ENCODE measurements at places on chromosomes 4 and X.

- no peak for DNase-seq
Measured at GRCh38 chr4:137674066-137674465, 141.8 kb upstream of the PCDH18 start.

DNA sequence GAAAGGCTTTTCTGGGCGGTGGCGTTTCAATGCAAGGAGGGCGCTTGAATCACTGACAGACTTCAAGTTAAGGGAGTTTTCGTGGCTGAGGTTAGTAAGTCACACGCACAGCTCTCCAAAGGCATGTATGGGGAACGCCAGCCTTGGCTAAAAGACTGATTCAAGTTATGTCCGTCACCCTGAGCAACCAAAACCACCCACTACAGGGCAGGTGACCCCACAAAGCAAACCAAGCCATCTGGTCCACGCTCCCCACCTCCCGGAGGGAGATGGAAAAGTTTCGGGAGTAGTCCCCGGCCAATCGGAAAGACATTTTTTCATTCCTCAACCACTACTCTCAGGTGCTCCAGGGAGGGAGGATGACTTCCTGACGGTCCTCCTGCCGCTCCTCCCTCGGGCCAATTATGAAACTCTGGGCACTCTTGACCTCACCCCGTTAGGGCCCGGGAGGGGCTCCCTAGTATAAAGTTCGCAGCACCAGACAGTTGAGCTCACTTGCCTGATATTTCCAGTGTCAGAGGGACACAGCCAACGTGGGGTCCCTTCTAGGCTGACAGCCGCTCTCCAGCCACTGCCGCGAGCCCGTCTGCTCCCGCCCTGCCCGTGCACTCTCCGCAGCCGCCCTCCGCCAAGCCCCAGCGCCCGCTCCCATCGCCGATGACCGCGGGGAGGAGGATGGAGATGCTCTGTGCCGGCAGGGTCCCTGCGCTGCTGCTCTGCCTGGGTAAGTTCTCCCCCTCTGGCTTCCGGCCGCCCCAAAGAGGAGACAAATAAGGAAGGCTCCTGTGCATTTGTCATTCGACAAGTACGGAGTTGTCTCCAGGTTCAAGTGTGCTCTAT is at the start of gene EREG:
Gene EREG, plus strand, starts transcription at position 494 of the 840 bp plus-strand sequence. Its CDS starts 164 bp downstream, at position 658.
- peak; percentile 7 for DNase-seq

DNA sequence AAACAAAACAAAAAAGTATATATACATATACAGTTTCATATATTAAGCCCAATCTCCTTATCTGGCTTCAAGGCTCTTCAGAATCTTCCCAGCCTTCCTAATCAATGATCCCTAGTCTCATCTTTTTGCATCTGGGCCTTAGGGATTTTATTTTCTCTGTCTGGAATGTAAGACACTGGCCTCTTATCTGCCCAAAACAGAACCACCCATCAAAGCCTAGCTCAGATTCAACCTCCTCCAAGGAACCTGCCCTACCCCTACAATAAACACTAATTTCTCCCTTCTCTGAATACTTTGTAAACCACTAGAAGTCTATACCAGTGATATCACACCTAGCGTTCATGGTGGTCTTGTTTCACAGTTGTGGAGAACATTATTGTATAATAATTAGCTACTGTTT is 23.2 kb upstream of the GAB1 start:
- DNase-seq, result no peak

- peak; percentile 29 for DNase-seq
Measured at GRCh38 chr4:1246111-1246881, 2.6 kb downstream of the CTBP1 start.

DNA sequence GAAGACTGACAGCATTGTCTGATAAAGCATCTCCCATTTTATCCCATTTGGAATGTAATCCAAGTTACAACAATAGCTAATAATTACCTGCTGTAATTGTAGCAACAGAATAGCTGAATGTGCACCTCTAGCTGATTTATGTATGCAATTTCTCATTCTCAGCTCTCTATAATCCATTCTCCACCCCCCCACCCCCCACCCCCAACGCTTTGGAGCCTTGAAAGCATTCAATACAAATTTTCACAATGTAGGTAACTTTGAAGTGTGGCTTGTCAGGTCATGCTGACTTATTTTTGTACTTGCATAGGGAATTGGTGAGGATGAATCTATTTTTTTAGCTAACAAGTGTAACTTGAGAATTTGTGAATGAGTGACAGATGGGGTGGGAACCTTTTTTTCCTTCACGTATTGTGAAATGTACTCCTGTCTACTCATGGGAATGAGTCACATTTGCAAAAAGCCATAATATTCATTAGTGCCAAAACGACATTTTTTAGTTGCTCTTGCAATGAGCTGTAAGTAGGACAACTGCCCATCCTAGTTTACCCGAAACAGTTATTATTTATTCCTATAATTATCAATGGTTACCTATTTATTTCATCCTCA is 159.3 kb downstream of the PALLD start:
- no peak for DNase-seq

GRCh38 chr4:102007959-102008425 is 217.5 kb downstream of the BANK1 start:
- DNase-seq, result peak; percentile 42

GRCh38 chrX:30060718-30061117 is 154.6 kb upstream of the MAGEB2 start:
- DNase-seq, result no peak

DNA sequence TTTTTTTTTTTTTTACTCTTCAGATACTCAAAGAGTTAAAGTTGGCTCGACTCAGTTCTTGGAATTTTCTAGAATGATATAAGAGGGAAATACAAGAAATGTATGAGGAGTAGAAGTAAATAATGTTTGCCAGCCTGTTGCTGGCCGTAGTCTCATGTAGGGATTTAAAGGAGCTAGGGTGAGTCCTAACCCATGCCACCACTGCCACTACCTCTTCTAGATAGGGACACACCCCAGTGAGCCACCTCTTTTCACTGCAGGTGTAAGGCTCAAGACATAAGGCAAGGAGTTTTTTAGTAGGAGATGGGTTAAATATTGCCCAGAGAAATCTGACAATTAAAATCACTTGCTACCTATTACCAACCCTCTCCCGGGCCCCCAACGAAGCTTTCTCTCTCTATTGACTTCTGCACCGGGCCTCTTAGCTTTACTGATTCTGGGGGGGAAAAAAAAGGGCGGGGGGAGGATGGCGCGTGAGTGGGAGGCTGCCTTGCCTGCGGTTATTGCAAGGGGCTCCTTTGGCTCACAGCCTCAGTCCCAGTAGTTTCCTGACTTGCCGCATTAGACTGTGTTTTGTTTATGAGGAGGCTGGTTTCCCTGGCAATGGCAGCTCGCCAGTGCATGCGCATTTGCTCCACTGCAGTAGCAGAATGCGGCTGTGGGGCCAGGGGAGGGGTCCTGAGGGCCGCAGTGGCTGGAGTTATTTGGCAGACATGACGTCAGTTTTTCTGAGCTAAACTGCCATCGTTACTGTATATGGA is 3.0 kb downstream of the LINC00632 start:
- DNase-seq, result peak; percentile 11

DNA sequence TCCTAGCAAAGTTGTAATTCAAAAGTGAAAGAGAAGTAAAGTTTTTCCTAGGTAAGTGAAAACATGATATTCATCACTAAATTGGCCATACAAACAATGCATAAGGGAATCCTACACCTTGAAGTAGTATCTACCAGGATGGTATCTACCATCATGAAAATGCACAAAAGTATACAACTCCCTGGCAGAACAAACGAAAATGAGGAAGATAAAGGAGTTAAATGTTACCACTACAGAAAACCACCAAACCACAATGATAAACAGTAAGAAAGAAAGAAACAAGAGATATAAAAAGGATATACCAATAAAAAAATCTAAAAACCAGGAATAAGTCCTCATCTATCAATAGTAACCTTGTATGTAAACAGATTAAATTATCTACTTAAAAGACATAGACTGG is 26.9 kb downstream of the GK2 start:
- DNase-seq, result no peak

- DNase-seq, result peak; percentile 37
Measured at GRCh38 chr4:122705009-122705408, 27.5 kb upstream of the BBS12 start.

DNA sequence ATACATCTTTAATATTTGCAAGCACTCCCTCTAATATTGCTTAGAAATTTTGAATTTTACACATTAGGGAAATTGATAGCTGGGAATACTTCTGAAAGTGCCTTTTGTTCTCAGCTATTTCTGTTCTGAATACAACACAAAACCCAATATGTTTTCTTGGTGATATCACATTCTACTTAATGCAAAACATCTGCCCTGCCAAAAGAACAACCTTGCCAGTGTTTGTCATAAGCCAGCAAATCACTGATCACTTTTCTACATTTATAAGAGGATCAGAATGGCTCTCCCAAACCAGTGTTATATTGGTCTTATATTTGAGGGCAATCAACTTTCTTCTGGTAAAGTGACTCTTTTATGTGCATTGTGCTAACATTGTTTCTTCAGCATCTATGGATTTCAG is 126.8 kb upstream of the APOOL start:
- DNase-seq, result no peak

- no peak for DNase-seq
Measured at GRCh38 chr4:144557404-144557803, 88.6 kb upstream of the HHIP start.

DNA sequence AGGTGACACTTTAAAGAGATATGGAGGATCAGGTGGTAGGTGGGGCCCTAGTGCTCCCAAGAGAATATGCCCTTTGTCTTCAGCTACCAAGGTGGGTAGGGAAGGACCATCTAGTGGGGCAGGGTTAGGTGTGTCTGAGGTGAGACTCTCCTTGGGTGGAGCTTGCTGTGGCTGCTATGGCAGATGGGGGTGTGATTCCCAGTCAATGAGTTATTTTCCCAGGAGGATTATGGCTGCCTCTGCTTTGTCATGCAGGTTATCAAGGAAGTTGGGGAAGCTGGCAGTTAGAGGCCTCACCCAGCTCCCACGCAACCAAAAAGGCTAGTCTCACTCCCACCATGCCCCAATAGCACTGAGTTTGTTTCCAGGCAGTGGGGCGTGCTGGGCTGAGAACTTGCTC is 18.0 kb upstream of the SPIN2A start:
- no peak for DNase-seq

GRCh38 chr4:108596344-108596743 is 24.0 kb upstream of the RPL34 start:
- no peak for DNase-seq

DNA sequence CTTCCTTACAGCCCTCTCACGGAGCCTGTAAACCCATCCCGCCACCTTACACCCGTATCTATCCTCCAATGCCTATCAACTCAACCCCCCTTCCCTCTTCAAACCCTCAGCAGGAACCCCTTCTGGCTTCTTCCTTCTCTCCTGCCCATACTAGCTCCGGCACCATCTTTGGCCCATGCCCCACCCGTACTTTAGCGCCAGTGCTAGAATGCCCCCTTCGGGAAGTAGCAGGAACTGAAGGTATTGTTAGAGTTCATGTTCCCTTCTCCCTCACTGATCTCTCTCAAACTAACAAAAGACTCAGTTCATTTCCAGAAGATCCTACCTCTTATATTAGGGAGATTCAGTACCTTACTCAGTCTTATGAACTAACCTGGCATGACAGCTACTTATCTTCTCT is 2.7 kb upstream of the UGT2B15 start:
- DNase-seq, result no peak

DNA sequence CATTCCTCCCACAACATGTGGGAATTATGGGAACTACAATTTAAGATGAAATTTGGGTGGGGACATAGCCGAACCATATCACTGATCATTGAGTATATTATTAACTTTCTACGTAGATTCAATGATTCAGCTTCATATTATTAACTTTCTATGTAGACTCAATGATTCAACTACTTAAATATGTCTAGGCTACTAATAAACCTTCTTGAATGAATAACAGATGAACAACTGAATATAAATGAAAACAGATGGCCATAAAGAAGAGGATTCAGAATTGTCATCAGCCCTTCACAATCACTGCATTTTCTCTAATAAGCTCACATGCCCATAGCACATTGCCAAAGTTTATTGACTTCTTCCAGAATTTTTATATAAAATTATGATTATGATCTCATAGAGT is 57.0 kb downstream of the CEP44 start:
- no peak for DNase-seq

- DNase-seq, result no peak
Measured at GRCh38 chr4:1873776-1874175, 2.6 kb downstream of the NSD2 start.

GRCh38 chr4:1826531-1827350 is 29.2 kb downstream of the LETM1 start:
- DNase-seq, result no peak

DNA sequence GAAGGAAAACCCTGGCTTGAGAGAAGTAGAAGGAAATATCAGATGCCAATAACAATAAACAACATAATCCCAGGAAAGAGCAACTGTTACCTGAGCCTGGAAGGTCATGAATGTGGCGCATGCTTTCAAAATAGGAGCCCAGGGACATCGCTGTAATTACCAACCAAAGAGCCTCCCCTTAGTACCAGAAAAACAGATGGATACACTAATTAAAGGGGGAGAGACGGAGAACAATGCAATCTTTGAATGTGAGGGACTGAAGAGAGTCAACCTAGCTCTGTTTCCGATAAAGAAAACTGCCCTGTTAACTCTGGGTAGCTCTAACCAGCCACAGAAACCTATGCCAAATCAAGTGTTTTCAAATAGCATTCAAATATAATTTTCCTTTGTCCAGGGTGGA is 161.4 kb downstream of the ENOX2 start:
- no peak for DNase-seq

GRCh38 chr4:118158763-118159375 is 124.6 kb downstream of the NDST3 start:
- no peak for DNase-seq

DNA sequence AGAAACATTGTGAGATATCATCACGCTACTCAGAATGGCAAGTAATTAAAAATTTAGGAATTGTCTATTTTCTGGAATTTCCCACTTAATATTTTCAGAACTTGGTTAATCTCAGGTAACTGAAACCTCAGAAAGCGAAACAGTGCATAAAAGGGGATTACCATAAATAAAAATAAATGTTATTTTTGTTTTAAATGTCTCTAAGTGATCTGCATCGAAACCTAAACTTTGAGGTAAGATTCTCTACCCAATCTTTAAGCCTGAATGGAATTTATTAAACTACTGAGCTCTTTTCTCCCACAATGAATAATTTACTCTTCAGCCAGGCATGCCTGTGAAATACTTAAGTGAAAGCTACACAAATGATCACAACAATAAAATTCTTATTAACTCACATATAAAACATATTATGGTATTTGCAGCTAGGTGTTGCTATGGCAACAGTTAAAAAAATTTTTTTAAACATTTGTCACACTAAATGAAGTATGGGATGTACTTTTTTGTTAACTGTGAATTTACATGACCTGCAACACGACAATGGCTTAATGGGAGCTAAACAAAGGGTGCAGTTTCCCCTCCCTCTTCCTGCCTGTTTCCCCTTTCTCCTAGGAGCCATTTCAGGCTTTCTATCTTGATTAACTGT is 220.2 kb upstream of the PRPS2 start:
- no peak for DNase-seq

DNA sequence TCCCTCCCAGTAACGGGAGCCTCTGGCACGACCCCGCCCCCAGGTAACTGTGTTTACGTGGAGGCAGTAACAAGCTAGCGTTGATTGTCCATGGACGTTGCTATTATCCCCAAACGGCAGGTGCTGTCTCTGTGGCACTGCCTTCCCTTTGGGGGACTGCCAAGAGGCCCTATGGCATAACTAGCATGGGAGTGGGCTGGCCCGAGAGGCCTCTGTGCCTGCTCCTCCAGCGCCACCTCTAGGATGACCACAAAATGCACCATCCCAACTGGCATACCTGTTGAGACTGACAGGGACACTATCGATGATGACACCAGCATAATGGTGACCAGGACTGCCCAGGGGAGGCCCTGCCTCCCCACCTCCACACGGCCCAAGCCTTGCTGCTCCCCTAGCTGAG is 1.5 kb downstream of the SRPK3 start:
- no peak for DNase-seq

GRCh38 chr4:35965300-35965699 is 279.0 kb downstream of the ARAP2 start:
- no peak for DNase-seq
